NCI-H460 (cell line): ENCODE measurements at places on chromosomes 1 and 21. TPM values are rescaled to one million over a fixed set of nuclear protein-coding genes. Genes with fewer than 3 reads are reported as not detected.

TEX38 gene
- total RNA-seq: not detected in 2 replicates

ITLN1 gene
- total RNA-seq: not detected in 2 replicates

C1QA gene
- total RNA-seq: not detected in 2 replicates

KCNK2 gene
- total RNA-seq: 14.7 and 16.4 TPM in 2 replicates

MX2 gene
- total RNA-seq: 0.42 and 1.3 TPM in 2 replicates

PFKL gene
- total RNA-seq: 70.8 and 71.0 TPM in 2 replicates

NOS1AP gene
- 0.02 TPM in 1 of 2 replicates, not detected in the other for total RNA-seq

RBP7 gene
- total RNA-seq: 0.49 and 0.62 TPM in 2 replicates

PTGS2 gene
- total RNA-seq: 2.4 and 3.7 TPM in 2 replicates

RAB7B gene
- total RNA-seq: not detected in 2 replicates

ATP1A2 gene
- total RNA-seq: 0.07 and 0.12 TPM in 2 replicates

OPTC gene
- total RNA-seq: not detected in 2 replicates

CNST gene
- 25.8 and 26.1 TPM in 2 replicates for total RNA-seq

WNT3A gene
- total RNA-seq: not detected in 2 replicates

SIKE1 gene
- total RNA-seq: 58.1 and 59.0 TPM in 2 replicates

EEIG2 gene
- 21.7 and 22.9 TPM in 2 replicates for total RNA-seq

CLCNKA gene
- total RNA-seq: not detected in 2 replicates

ZNF683 gene
- total RNA-seq: not detected in 2 replicates

TMEM269 gene
- total RNA-seq: 0.12 and 0.20 TPM in 2 replicates

HAO2 gene
- not detected in 2 replicates for total RNA-seq

CYP4B1 gene
- total RNA-seq: not detected in 2 replicates

THEM5 gene
- not detected in 2 replicates for total RNA-seq

CLCNKB gene
- total RNA-seq: 0.22 and 0.26 TPM in 2 replicates

OR2M3 gene
- not detected in 2 replicates for total RNA-seq

LCE5A gene
- not detected in 2 replicates for total RNA-seq

DCDC2B gene
- total RNA-seq: not detected in 2 replicates

KLF17 gene
- not detected in 2 replicates for total RNA-seq
